ENCODE measurements at places on chromosomes 2 and 18.
A peak's percentile ranks its signal among the peaks of the same experiment; 100 is the strongest.

GRCh38 chr2:61493523-61493942 is 22.6 kb upstream of the USP34 start:
- DNase-seq = peak; percentile 44

DNA sequence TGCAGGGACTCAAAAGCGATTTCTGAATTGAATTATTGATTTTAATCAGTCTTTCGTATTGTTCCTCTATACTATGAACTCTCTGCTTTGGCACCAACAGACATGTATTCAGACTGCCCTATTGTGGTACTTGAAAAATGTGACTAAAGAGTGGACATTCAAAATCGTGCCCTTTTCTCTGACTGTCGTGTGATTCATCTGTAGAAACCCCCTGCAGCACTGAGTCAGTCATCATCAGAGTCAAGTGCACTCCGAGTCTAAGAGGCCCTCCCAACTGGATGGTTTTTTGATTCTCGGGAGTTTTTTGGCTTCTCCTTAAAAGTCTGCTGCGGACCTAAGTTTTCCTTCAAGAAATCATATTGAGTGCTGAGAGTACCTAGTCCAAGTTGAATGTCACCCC is 96.4 kb upstream of the FOSL2 start:
- no peak for DNase-seq

- no peak for DNase-seq
Measured at GRCh38 chr2:65877331-65878010, 445.1 kb upstream of the SPRED2 start.

- no peak for DNase-seq
Measured at GRCh38 chr2:111667542-111668273, 216.3 kb downstream of the ANAPC1 start.

GRCh38 chr18:50306944-50307343 is 19.5 kb upstream of the CXXC1 start:
- DNase-seq = no peak

- DNase-seq = no peak
Measured at GRCh38 chr2:66343259-66343658, 91.7 kb upstream of the MEIS1 start.

DNA sequence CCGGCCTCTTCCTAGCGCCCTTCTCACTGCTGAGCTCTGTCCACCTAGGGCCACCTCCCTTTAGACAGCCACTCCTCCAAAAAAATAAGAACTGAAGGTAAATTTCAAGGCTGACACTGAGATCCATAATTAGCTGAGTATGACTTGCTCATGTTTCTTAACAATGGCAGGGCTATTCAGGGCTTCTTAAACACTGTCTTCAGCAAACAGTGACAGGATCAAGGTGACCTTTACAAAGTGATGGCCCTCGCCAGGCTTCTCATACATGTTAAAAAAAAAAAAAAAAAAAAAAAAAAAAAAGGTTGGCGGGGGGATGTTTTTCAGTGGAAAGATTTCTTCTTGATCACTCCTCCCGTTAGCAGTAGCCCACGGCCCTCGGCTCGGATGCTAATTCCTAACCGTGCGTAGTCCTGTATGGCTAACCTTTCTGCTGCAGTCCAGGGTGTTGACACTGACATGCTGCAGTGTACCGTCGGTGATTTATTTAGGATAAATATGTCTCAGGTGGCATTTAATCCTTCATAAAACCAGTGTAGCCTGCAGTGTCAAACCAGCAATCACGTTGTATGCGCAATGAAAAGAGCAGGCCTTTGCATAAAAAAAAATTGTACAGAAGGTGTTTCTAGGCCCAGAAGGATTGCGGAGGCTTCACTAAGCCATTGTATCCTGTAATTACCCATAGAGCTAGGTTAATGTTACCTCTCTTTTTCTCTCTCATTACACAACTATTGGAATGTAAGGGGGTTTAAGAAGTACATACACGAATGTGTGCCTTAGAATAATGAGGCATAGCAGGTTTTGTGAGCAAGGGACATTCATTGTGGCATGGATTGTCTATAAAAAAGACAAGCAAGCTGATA is 142.7 kb downstream of the PTGR3 start:
- no peak for DNase-seq

- DNase-seq = no peak
Measured at GRCh38 chr18:32612651-32613050, 142.0 kb upstream of the GAREM1 start.

DNA sequence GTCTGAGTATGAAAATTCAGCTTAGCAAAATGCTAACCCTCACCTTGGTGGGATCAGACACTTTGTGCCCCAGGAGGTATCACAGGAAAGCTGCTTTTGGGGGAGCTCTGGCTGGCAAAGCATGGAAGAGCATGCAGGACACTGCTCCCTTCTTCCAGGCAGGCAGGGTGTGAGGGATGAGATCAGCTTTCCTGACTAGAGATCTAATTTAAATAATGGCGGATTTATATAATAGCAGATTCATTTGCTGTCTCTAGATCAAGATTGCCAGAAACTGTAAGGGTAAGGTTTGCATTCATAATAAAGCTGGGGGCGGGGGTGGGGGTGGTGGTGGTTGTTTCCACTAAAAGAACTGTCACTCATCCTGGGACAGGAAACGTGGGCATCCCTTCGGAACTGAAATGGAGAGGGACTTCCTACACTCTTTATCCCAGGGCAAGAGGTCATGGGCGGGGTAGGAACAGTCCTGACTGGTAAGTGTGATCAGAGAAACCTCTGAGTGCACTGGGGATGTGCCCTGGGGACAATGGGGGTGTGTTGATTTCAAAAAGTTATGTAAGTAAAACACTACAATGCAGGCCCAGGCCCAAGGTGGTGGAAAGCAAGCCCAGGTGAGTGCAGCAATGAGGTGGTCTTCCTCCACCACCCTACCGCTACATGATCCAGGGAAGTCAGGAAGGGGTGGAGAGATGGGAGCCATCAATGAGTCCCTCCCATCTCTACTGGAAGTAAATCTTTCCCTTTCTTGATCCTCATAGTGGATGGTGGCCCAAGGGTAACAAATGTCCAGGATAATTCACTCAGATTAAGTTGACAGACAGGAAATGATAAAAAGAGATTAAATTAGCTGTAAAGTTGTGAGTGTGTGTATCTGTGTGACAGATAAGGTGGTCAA is 171.4 kb upstream of the SERPINE2 start:
- DNase-seq = no peak

DNA sequence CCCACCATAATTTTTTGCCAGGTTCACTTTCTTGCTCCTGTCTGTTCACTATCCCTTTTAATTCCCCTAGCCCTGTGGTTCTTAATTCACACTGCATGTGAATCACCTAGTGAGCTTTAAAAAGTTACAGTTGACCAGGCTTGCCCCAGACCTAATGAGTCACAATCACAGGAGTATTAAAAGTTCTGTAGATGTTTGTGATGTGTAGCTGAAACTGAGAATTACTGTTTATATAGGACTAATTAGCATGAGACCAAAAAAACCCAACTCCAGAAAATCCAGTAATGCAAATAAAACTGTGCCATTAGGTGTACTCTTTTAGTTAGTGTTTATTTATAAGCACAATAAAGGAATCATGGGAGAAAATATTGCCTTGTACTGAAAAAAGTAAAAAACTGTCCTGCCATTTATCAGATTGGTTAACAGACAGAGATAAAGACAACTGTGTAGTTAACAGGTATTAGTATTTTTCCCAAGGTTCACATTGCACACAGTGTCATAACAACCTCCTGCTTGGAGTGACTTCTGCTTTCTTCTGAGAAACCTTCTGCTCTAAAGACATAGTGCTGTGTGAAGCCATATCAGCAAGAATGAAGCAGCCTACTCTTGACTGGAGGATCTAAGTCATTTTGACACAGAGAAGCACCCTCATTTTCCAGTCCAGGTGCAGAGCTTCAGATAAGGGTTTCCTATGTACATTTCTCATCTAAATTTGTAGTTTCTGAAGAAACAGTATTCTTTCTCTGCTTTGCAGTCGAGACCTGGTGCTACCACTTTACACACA is 39.0 kb downstream of the VAPA start:
- no peak for DNase-seq

DNA sequence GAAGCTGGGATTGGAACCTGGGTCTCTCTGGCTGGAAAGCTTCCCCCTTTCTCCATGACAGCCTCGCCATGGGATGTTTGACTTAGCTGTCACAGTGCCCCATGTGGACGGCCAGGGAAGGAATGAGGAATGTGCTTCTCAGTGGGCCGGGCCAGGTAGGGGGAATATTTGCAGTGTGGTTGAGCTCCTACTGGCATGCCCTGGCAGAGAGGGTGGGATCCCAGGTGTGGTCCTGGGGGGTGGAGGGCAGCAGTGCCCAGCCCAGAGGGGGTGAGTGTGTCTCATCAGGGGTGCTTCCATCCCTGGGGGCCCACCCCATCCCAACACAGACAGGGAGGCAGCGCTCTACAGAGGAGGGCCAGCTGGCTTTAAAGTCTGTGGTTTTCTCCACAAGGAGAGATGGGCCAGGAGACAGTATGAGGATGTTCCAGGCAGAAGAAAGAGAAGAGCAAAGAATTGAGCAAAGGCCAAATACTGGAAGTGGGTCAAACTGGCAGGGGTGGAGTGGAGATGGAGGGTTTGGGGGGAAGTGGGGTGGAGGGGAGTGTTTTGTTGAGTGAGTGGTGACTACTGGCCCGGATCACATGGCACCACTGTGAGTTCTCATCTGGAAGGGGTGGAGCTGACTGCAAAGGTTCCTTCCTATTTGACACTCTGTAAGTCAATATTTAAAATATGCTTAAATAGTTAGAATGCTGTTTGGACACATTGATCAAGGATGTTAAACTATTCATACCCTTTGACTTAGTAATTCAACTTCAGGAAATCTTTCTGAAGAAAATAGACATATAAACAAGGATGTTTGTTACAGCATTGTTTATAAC is 94.0 kb downstream of the MYCN start:
- no peak for DNase-seq

DNA sequence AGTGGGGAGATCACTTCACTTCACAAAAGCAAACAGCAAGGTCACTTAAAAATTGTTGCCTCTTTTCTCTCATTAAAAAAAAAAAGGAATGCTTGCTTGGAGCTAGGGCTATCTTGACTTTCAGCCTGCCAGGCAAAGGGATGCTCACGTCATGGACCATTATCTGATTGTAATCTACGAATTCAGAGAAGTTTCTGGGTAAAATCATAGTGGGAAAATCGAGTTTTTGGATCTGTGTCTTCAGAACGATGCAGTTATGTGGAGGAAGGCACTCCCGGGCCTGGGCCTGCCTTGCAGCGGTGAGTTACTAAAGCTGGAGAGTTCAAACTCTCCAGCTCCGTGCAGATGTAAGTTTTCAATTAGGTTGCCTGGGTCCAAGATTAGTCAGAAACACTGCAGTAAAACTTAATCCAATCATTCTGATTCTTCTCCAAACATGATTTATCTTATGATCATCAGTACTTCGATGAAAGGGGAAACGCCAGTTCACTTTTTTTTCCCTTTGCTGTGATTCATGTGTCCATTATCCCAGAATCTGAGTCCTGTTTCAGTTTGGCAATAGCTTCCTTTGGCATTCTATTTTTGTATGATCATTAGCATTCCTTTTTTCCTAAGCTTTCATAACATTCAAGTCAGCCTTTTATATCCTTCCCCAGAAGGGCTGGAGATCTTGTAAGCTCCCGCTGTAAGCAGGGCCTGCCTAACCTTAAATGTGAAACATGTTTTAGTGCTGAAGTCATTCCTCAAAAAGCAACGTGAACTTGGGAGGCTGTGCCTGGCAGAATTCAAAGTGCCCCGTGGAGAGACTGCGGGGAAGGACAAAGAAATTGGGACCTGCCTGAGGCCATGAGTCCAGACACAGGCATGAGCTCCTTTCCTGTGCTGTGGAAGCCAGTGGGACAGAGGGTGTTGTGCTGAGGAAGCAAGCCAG is 119.3 kb upstream of the TWIST2 start:
- no peak for DNase-seq

GRCh38 chr2:63654959-63655358 is 66.2 kb downstream of the MDH1 start:
- no peak for DNase-seq

GRCh38 chr18:59696311-59697235 is 650 bp downstream of the CCBE1 start:
- DNase-seq = no peak

- DNase-seq = no peak
Measured at GRCh38 chr2:69517410-69517809, 80.2 kb upstream of the NFU1 start.

DNA sequence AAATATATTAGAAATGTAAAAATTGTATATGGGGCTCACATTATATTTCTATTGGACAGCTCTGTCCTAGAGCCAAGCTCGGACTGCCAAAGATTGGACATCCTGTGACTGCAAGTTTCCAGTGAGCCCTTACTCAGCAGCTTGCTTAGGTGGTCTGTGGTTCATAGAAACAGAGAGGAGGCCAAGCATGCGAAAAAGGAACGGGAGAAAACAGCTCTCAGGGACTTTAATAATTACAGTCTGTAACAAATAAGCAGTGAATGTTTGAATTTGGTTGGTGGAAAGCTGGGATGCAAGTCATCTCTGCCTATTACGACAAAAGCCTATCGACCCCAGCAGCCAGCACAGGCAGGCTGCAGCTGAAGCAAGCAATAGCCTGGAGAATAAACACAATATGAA is 35.6 kb downstream of the WIPF1 start:
- DNase-seq = no peak

- no peak for DNase-seq
Measured at GRCh38 chr2:44579115-44579836, 217.5 kb downstream of the CAMKMT start.

- no peak for DNase-seq
Measured at GRCh38 chr2:216950547-216950946, 90.7 kb upstream of the TNP1 start.

DNA sequence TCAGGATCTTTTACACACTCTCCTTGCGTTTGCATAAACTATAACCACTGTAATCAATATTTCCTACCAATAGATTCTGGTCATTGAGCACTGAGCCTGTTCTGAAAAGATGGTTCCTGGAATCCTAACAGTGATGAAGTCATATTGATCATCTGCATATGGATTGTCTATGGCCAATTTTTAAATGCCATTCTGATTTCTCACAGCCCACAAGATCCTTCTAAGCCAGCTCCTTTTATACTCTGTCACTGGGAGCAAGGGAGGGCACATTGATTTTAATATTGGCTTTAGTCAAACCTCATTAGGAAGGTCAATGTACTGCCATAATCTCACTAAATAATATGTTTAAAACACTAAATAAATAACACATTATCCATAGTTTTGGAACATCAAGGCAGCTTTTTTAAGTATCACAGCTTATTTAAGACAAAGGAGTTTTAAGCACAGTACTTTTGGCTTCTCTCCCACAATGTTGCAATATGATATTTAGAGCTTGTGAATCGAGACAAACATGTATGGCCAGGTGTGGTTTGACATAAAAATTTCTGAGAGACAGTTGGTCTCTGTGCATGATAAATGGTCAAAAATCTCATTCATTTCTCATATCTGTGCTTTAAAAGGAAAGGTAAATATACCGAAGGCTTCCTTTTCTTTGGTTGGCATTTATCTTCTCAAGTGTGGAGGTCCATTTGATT is 267.3 kb downstream of the MTX2 start:
- no peak for DNase-seq
